Fibroblast of skin of right biceps (primary cell): ENCODE measurements at places on chromosomes 11 and 22.

GRCh38 chr11:72238040-72238450 lies 5.9 kb downstream of the PHOX2A start:
- peak; percentile 67 for DNase-seq

DNA sequence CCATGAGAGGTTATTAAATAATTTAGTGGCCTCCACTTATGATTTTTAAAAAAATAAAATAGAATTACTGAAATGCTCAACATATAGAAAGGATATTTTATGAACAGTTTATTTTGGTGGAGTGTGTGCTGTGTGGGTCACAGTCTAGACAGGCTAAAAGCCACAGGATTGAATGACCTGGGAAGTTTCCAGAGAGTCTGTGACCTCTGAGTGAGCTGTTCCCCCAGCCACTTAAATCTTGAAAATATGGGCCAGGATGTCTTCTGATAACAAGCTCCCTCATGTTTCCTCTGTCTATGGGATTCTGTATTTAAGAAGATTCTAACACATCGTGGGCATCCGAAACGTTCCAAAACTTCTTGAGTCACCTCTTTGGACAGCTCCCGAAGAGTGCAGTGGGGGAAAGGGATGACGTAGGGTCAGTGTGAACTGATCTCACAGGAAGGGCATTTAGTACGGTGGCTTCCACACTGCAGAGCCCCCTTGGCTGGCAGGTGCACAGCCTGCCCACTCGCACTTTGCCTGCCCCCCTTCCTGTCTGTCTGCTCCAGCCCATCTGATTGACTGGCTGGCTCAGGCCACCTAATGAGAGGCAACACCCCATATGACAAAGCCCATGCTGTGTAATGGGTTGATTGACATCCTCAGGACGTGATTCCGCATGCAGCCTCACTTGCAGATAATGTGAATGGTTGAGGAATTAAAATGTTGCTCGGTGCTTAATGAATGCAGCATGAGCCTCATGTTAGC lies 97.4 kb downstream of the NTM start:
- peak; percentile 26 for DNase-seq

DNA sequence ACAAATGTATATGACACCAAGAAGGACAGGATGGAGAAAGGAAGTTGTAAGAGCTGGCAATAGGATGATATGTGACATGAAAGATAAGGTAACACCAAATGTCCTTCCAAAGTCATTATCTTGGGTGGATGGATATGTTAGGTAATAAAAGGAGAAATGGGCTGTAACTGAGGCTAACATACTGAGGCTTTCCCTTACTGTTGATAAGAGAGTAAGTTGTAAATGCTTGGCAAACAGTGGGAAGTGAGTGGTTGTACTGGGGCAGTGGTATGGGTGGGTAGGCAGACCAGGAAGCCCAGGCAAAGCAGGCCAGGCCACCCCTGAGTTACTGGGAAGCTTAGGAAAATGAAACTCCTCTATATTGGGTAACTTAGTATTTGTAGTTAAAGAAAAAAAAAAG lies 73.7 kb downstream of the ARHGAP42 start:
- DNase-seq = no peak

DNA sequence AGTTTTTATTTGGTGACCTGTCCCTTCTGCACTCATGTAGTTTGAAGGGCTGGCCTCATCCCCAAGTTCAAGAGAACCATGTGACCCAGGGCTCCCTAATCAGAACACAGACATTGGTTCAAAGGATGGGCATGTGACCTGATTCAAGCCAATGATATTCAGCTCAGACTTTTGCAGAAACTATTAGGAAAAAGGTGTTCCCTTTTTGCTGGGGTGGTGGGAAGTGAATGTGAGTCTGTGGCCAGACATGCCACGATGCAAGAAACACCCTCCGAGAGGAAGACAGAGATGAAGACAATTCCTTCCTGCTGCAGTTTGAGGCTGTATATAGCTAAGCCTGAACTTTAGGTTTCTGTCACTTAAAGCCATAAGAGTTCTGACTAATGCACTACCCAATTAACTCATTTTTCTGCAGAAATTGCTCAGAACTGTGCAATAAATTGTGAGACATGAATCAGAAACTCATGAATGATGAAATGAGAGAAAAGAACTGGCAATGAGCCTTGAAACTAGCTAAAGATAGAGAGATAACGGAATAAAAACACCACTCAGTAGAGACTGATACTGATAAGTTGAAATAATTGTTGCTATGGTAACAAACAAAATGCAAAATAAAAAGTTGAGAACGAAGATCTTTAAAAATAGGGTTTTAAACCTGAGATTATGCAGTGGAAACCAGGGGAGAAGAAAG lies 9.2 kb upstream of the MAPK1 start:
- DNase-seq = peak; percentile 79

DNA sequence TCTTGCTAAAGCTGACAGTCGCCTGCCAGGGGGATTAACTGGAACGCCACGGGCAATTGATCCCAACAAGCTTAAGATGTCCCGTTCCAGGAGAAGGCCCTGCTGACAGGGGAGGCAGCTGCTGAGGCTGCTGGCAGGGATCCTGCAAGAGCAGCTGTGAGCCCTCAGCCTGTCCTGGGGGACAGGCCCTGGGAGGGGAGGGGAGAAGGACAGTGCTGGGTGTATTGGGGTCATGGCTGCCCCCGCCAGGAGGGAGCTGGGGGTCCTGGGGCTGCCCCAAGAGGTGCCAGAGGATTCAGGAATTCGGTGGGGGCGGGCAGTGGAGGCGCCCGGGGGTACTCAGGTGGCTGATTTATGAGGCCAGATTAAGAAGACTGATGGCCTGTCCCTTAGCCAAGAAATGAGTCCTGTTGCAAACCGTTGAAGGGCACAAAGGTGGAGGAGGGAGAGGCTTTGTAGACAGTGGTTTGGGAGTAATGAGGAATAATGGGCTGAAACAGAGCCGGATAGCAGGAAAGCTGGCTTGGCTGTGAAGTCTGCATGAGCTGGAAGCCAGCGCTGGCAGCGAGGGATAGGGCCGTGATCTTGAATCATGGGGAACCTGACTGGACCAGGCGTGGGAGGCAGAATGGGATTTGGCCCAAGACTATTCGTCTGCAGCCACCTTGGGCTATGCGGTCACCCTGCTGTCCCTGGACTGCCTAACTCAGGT lies 133.5 kb downstream of the CACNA1I start:
- no peak for DNase-seq

DNA sequence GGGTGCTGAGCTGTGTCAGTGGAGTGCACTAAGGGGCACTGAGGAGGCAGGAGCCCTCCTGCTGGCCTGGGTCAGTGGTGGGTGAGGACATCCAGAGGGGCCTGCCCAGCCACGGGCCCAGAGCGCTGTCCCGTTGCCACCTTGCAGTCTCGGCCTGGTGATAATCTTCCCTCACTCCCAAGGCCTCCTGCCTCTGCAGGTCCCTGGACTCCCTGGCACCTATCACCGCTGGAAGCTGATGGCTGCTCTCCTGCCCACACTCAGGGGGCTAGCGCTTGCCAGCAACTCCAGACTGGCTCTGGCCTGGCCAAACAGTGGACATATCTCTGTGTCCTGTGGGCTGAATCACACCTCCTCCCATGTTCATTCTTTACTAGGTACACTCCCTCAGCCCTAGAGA lies 86.5 kb upstream of the PITPNB start:
- DNase-seq = no peak
